Activated CD8-positive, alpha-beta T cell treated with anti-CD3 and anti-CD28 coated beads for 36 hours (primary cell): ENCODE measurements at places on chromosomes 5 and 9.

- no peak overlapping the region for H3K4me3 ChIP-seq
- H3K36me3 ChIP-seq = no peaks in the 10 kb centered on the region
- H3K27ac ChIP-seq = peak overlapping the region; percentile 2
Observed at GRCh38 chr9:109418827-109419226, 79.3 kb downstream of the PTPN3 start.

- H3K27me3 ChIP-seq = no peaks in the 10 kb centered on the region
- no peak overlapping the region for H3K27ac ChIP-seq
- no peaks in the 10 kb centered on the region for H3K36me3 ChIP-seq
Observed at GRCh38 chr9:116250891-116251290, 97.3 kb downstream of the PAPPA start.

DNA sequence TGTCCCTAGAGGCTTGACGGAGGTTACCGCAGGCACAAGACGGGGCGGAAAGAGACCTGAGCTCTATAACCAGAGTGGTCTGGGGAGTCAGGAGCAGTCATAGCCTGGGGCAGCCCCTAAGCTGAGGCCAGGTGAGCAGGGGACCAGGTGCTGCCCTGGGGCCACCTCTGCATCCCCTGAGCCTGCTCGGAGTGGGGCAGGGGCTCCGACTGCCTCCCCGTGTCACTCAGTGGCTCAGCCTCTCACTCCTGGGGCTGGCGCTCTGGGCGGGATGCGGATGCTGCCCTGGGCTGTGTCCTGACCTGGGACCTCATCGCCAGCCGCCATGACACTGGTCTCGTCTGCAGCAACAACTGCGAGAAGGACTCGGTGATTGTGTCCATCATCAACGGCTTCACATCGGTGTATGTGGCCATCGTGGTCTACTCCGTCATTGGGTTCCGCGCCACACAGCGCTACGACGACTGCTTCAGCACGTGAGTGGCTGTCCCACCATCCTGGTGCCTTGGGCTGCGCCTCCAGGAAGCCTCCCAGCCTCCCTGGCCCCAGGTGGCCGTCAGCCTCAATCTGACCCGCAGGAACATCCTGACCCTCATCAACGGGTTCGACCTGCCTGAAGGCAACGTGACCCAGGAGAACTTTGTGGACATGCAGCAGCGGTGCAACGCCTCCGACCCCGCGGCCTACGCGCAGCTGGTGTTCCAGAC is 8.8 kb upstream of the SLC6A18 start:
- H3K4me1 ChIP-seq = peaks cover 6% of the 10 kb centered on the region
- H3K4me3 ChIP-seq = no peak overlapping the region
- H3K27me3 ChIP-seq = no peaks in the 10 kb centered on the region

- H3K36me3 ChIP-seq = no peaks in the 10 kb centered on the region
- H3K27ac ChIP-seq = no peak overlapping the region
- DNase-seq = no peak
- peaks cover 4% of the 10 kb centered on the region for H3K27me3 ChIP-seq
Observed at GRCh38 chr5:153584126-153584959, 93.9 kb downstream of the GRIA1 start.

GRCh38 chr9:79131246-79131774 is 440.5 kb upstream of the TLE4 start:
- no peak overlapping the region for H3K27ac ChIP-seq
- no peak overlapping the region for H3K4me3 ChIP-seq
- no peaks in the 10 kb centered on the region for H3K4me1 ChIP-seq
- DNase-seq = no peak

- no peak overlapping the region for H3K4me3 ChIP-seq
- H3K27me3 ChIP-seq = peaks cover 20% of the 10 kb centered on the region
- no peak for DNase-seq
- H3K4me1 ChIP-seq = peaks cover 16% of the 10 kb centered on the region
Observed at GRCh38 chr5:548256-548655, 24.0 kb upstream of the SLC9A3 start.

- no peak overlapping the region for H3K4me3 ChIP-seq
- H3K4me1 ChIP-seq = no peaks in the 10 kb centered on the region
- peaks cover 12% of the 10 kb centered on the region for H3K27me3 ChIP-seq
- no peaks in the 10 kb centered on the region for H3K36me3 ChIP-seq
- no peak overlapping the region for H3K27ac ChIP-seq
Observed at GRCh38 chr5:156331845-156332244, 4.9 kb downstream of the SGCD start.

DNA sequence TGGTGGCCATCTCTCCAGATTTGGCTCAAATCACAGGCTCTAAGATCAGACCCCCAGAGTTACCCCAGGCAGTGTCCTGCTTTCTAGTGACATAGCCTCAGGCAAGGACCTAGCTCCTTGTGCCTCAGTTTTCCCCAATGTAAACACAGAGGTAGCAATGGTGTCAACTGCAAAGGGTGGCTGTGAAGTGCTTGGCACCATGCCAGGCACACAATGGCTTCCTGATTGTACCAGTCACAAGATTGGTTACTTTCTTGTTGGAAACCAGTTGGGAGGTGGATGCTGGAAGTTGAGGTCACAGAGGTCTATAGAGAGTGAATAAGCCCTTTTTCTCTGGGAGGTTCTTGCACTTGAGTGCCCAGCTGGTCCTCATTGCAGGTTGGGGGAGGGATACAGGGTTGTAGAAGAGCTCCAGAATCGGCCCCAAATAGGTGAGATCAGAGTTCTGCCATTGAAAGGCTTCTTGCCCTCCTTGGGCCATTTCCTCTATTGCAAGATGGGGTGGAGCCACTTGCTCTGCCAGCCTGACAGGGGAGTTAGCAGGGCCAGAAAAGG is 2.3 kb downstream of the STKLD1 start:
- no peak overlapping the region for H3K27ac ChIP-seq
- no peak for DNase-seq
- no peak overlapping the region for H3K4me3 ChIP-seq
- no peaks in the 10 kb centered on the region for H3K27me3 ChIP-seq
- H3K36me3 ChIP-seq = peaks cover 14% of the 10 kb centered on the region
- H3K4me1 ChIP-seq = peaks cover 9% of the 10 kb centered on the region

GRCh38 chr5:143447983-143448382 is 44.5 kb upstream of the NR3C1 start:
- no peaks in the 10 kb centered on the region for H3K36me3 ChIP-seq
- DNase-seq = no peak
- no peak overlapping the region for H3K4me3 ChIP-seq
- peaks cover 23% of the 10 kb centered on the region for H3K4me1 ChIP-seq
- no peaks in the 10 kb centered on the region for H3K27me3 ChIP-seq

GRCh38 chr9:98142925-98143481 is 24.0 kb upstream of the TRIM14 start:
- H3K27me3 ChIP-seq = no peaks in the 10 kb centered on the region
- no peak overlapping the region for H3K27ac ChIP-seq
- no peaks in the 10 kb centered on the region for H3K36me3 ChIP-seq
- H3K4me3 ChIP-seq = no peak overlapping the region
- no peak for DNase-seq

DNA sequence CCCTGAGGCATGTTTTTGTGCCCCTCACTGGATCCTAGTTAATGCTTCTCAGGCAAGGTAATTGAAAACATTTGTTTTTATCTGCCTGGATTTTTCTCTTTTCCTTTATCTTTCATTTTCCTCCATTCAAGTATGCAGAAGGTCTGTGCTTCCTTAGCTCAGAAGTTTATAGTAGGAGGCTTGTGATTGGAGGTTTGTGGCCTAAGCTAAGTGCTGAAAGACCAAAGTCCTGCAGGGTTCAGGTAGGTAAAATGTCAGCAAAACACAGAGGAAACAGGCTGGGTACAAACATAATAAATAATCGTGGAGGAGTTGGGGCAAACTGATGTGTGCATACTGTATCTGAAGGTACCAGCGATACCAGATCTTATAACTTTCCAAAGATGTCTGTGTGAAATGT is 230.9 kb upstream of the KLF4 start:
- H3K4me1 ChIP-seq = no peaks in the 10 kb centered on the region
- no peaks in the 10 kb centered on the region for H3K36me3 ChIP-seq
- DNase-seq = no peak
- H3K27ac ChIP-seq = no peak overlapping the region
- no peak overlapping the region for H3K4me3 ChIP-seq

GRCh38 chr9:76372336-76372735 is 21.9 kb downstream of the RFK start:
- H3K27ac ChIP-seq = no peak overlapping the region
- no peaks in the 10 kb centered on the region for H3K36me3 ChIP-seq
- no peaks in the 10 kb centered on the region for H3K27me3 ChIP-seq

GRCh38 chr5:124824637-124825158 is 78.3 kb upstream of the ZNF608 start:
- no peaks in the 10 kb centered on the region for H3K36me3 ChIP-seq
- H3K27ac ChIP-seq = no peak overlapping the region
- DNase-seq = no peak
- H3K4me3 ChIP-seq = no peak overlapping the region
- no peaks in the 10 kb centered on the region for H3K4me1 ChIP-seq

GRCh38 chr9:84270847-84271530 is 69.6 kb downstream of the SLC28A3 start:
- peaks cover 44% of the 10 kb centered on the region for H3K27me3 ChIP-seq
- DNase-seq = no peak
- no peaks in the 10 kb centered on the region for H3K36me3 ChIP-seq
- H3K4me1 ChIP-seq = peaks cover 17% of the 10 kb centered on the region
- H3K4me3 ChIP-seq = peak overlapping the region; percentile 73

DNA sequence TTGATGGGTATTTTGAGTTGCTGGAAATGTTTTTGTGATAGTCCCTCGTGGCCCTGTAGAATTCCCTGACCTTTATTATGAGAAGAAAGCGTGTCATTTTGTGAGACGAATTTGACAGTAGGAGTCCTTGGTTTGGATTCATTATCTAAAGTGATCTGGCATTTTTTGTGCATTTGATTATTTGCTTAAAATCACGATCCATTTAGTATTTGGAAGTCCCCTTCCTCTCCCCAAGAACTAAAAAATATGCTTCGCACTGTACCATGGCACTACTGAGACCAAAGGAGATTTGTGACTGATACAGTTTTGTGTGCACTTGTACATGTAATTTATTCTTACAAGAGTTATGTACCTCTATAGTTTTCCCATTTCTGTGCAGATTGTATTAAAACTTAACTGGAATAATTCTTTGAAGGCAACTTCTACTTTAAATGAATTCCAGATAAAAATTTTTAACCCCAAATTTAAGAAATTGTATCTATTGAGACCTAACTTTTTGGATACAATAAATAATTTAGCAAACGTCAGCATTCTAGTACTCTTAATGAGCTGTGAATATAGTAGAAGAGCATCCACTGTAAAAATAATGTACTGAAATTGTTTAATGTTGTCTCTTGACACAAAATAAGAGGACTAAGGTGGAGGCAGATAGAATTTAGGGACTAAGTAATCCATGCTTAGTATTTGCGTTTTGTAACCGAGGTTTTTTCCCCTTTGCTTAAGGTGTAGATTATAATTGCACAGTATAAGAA is 2.1 kb downstream of the MAP3K1 start:
- H3K36me3 ChIP-seq = peaks cover 5% of the 10 kb centered on the region
- peak overlapping the region; percentile 92 for H3K27ac ChIP-seq
- DNase-seq = no peak
- H3K27me3 ChIP-seq = peaks cover 5% of the 10 kb centered on the region
- H3K4me3 ChIP-seq = peak overlapping the region; percentile 87

DNA sequence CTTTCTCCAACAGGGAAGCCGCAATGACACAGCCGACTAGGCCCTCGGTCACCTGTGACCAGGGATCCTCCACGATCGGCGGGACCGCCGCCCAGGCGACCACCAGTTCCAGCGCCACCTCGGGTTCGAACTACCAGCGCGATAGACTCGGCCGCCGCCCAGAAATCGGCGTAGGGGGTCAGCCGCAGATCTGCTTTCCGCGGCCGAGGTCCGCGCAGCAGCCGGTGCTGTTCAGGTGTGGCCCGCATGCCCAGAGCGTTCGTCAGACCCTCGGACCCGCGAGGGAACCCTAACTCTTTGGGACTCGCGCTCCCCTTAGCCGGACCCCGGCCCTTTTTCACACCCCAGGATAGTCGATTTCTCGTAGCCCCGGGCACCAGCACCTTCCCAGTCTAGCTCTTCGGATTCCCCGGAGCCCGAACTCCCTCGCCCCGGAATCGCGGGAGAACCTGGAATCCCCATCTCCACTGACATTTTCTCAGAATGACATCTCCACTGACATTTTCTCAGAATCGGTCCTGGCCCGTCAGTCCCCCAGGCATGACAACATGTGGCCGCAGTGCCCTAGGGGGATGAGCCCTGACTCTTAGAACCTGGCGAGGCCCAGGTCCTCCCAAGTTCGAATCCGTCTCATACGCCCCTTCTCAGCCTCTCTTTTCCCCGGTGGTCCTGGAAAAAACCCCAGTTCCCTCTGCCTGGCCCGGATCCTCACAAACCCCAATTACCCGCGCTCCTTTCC is 428 bp downstream of the C5orf52 start:
- no peak for DNase-seq
- no peak overlapping the region for H3K27ac ChIP-seq
- H3K27me3 ChIP-seq = peaks cover 32% of the 10 kb centered on the region
- peak overlapping the region; percentile 80 for H3K4me3 ChIP-seq

DNA sequence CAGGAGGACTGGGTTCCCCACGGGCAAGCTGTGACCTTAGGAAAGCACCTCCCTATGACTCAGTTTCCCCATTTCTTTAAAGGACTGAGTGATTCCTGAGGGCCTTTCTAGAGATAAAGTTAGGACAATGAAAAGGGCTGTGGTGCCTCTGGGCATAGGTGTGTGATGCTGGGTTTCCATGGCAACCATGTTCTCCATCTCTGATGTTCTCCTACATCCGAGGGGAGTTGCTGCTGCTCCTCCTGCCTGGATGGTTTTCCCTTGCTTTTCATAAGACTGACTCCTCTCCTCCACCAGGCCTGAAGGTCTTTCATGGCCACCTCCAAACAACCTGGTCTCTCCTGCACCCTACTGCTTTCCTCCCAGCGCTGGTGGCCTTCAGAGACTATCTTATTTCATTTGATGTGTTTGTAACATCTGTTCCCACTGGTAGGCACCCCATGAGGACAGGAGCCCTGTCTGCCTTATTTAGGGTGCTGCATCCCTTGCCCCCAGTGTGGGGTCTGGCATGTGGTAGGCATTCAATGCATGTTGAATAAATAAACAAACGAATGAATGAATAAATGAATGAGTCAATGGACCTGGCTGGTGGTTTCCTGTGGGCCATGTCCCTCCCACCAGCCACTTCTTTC is 112.2 kb upstream of the HAND1 start:
- no peaks in the 10 kb centered on the region for H3K4me1 ChIP-seq
- H3K27me3 ChIP-seq = no peaks in the 10 kb centered on the region
- H3K4me3 ChIP-seq = no peak overlapping the region
- no peaks in the 10 kb centered on the region for H3K36me3 ChIP-seq
- DNase-seq = no peak
- H3K27ac ChIP-seq = no peak overlapping the region
